ENCODE measurements at places on chromosomes 1 and 21.

GRCh38 chr1:113223546-113223945 lies 150.5 kb downstream of the LRIG2 start:
- no peak for DNase-seq

DNA sequence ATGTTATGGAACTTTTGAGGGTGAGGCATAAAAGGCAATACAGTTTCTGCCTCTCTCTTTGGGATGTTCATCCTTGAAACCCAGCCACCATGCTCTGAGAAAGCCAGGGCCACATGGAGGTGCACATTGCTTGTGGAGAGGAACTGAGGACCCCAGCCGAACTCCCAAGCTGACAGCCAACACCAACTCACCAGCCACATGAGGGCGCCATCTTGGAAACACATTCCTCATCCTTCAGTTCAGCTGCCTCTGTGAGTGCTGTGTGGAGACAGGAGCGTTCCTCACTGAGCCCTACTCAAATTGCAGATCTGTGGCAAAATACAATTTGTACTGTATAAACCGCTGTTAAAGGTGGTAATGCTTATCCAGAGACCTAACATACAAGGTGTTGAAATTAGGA lies 137.5 kb downstream of the GABPA start:
- DNase-seq, result no peak

GRCh38 chr1:6239213-6239752 lies 3.5 kb upstream of the ICMT start:
- DNase-seq, result no peak

GRCh38 chr1:13604721-13605120 lies 21.1 kb downstream of the PDPN start:
- no peak for DNase-seq

DNA sequence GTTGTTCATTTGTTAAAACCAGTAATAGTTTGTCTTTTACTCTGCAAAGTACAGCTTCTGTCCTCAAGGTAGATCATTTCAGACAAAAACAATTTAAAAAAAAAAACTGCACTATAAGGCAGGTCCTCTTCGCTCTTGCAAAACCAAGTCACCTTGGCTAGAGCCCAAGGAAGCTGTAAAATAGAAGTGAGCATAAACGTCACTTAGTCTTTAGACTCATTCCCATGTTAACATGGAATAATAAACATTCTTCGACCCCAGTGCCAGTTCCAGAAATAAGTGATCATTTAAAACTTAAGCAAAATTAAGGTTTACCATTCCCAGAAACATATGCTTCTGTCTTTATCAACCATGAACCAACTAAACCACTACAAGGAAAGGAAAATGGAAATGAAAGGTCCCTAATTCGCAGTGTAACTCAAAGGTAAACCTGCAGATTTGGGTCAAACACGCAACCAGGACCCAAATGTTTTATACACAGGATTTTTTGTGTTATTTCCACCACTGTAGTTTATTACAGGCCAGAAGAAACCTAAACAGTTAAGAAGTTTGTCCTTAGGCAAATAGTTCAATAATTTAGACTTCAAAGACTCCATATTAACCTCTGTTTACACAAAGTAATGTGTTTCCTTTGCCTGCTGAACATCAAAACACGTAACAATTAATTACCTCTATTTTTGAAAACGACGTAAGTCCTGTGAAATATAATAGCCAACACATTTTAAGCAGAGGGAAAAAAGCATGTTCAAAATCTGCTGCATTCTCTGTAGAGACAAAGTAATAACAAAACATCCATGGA lies 54.6 kb downstream of the TGFBR3 start:
- no peak for DNase-seq

GRCh38 chr1:179547021-179547535 lies 28.7 kb downstream of the NPHS2 start:
- DNase-seq, result no peak

DNA sequence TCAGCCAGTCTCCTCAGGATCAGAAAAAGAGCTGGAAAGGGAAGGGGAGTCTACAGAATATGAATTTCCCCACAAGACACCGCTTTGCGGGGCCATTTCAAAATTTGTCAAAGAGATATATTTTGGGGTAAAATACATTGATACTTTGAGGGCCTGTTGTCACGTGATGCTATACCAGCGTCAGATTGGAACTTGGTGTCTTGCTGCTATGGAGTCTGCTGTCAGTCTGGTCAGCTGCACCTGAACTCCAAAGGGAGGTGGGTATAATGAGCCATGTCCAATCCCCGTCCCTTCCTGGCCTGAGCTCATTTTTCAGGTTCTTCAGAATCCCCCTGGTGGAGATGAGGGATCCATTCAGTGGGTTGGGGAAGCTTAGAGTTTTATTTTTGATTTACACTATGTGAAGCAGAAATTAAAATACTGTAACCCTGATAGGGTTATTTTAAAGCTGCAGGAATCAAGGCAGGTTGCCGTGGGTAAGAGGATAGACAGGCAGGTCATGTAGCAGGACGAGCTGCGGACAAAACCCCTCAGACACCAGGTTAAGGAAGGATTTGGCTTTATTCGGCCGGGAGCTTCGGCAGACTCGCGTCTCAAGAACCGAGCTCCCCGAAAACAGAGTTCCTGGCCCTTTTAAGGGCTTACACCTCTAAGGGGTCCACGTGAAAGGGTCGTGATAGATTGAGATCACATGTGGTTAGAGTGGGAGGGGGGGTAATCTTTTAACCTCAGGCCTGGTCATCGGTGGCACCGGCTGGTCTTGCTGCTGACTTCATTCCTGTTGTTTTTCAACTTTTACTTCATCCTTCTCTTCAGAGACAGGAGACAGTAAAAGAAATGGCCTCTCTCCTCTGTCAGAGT lies 2.2 kb upstream of the POFUT2 start:
- DNase-seq, result no peak

All from DMS79 (cell line).